Activated T-helper 17 cell treated with anti-CD3 and anti-CD28 coated beads, Interleukin-2, amount 50 U/mL, for 72 hours (primary cell): ENCODE measurements at places on chromosomes 4 and X.

DNA sequence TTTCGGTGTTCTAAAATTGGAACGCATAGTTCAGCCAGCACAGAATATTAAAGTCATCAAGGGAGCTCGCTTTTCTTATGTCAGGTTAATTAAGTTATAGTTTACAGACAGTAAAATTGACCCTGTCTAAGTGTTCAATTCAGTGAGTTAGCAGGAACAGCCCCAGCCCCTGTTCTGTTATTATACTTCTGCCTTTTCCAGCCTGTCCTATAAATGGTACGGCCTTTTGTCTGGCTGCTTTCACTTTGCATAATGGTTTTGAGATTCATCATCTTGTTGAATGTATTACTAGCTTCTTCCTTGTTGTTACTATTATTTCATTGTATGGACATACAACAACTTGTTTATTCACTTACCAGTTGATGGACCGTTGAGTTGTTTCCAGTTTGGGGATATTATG lies 9.5 kb downstream of the CXCL13 start:
- no peak for ATAC-seq
- peaks cover 9% of the 10 kb centered on the region for H3K4me1 ChIP-seq
- H3K27ac ChIP-seq: no peak overlapping the region

DNA sequence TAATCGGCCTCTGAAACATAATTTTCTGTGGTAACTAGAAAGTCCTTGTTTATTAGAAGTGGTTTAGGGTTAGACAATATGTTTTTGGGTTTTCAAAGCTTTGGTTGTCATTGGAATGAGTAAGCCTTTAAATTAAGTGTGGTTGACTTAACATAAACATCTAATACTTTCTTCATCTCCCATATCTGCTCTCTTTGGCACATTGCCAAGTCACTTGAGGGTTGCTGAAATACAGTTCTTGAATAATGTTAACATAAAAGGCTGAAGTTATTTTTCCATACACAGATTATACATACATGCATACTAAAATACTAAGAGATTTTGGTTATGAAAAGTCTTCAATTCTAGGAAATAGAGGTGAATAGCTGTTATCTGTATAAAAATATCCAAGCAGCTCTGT lies 241.7 kb upstream of the BMP3 start:
- peaks cover 7% of the 10 kb centered on the region for H3K4me1 ChIP-seq
- ATAC-seq: no peak
- no peaks in the 10 kb centered on the region for H3K27me3 ChIP-seq
- H3K36me3 ChIP-seq: no peaks in the 10 kb centered on the region
- H3K27ac ChIP-seq: no peak overlapping the region

- no peaks in the 10 kb centered on the region for H3K36me3 ChIP-seq
- no peak overlapping the region for H3K27ac ChIP-seq
- no peak overlapping the region for H3K4me3 ChIP-seq
- H3K4me1 ChIP-seq: no peaks in the 10 kb centered on the region
- H3K27me3 ChIP-seq: no peaks in the 10 kb centered on the region
- ATAC-seq: no peak
Measured at GRCh38 chr4:97845758-97846157, 297.5 kb downstream of the STPG2 start.

- ATAC-seq: no peak
- H3K4me3 ChIP-seq: no peak overlapping the region
- H3K27ac ChIP-seq: no peak overlapping the region
- no peaks in the 10 kb centered on the region for H3K27me3 ChIP-seq
- H3K4me1 ChIP-seq: no peaks in the 10 kb centered on the region
Measured at GRCh38 chrX:96846841-96847240, 36.9 kb upstream of the RPA4 start.

DNA sequence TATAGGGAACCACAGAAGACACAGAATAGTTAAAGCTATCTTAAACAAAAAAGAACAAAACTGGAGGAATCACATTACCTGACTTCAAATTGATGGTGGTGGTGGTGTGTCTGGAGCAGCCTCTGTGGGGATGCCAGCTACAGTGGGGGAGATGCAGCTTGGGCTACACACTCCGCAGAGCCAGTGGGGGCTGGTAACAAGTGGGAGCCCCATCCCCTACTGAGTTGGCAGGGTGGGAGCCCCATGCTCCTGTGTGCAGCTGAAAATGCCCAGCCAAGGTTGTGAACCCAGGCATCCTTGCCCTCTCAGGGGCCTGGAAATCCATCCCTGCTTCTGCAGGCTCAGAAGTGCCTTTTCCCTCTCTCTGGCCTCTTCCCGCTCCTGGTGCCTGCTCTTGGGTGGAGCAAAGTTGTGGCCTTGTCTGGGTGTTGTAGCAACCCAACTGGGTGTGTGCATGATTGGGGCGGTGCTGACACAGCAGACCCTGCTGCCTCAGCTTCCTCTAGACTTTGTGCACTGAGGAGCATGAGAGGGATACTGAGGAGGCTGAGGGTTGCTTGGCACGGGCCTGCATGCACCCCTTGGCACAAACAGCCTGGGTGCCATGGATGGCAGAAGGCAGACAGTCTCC lies 38.9 kb downstream of the SH3BGRL start:
- H3K4me3 ChIP-seq: no peak overlapping the region
- peaks cover 6% of the 10 kb centered on the region for H3K4me1 ChIP-seq
- no peaks in the 10 kb centered on the region for H3K27me3 ChIP-seq
- no peak for ATAC-seq
- H3K36me3 ChIP-seq: peaks cover 31% of the 10 kb centered on the region
- no peak overlapping the region for H3K27ac ChIP-seq

DNA sequence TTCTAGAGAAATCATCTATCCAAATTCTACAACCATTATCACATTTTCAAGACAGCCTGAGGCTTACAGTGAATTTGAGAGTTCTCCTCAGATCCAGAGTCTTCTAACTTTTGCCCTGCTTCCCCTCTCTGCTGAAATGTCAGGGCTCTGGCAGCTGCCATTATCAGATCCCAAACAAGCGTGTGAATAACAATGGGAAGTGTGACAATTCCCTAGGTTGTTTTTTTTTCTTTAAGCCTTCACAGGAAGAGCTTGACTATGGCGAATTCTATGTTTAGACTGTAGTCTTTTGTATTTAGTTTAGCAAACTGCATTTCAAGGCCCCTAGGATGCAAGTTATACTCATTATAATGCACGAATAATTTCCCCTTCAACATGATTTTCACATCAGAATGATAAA lies 61.3 kb upstream of the KDR start:
- peaks cover 20% of the 10 kb centered on the region for H3K27me3 ChIP-seq
- no peak overlapping the region for H3K27ac ChIP-seq
- H3K4me3 ChIP-seq: no peak overlapping the region
- no peaks in the 10 kb centered on the region for H3K4me1 ChIP-seq
- H3K36me3 ChIP-seq: no peaks in the 10 kb centered on the region
- no peak for ATAC-seq

DNA sequence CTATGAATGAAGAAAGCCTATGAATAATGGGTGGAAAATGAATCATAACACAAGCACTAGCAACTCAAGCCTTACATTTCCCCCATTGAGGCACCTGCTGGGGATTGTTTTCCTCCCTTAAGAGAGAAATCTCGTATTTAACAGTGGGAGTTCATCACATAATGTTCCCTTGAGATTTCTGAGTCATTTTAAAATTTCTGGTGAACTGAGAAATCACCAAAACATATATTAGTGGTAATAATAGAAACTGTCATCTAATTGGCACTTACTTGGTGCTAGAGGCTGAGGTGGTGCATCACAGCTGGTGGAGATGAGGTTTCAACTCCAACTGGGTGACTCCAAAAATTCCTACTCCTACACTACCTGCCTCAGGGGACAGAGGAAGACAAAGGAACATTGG lies 561.3 kb upstream of the LCORL start:
- H3K4me1 ChIP-seq: no peaks in the 10 kb centered on the region
- H3K27me3 ChIP-seq: peaks cover 41% of the 10 kb centered on the region
- ATAC-seq: no peak
- H3K27ac ChIP-seq: no peak overlapping the region

- H3K36me3 ChIP-seq: no peaks in the 10 kb centered on the region
- no peak overlapping the region for H3K4me3 ChIP-seq
- no peaks in the 10 kb centered on the region for H3K4me1 ChIP-seq
- ATAC-seq: no peak
- no peak overlapping the region for H3K27ac ChIP-seq
Measured at GRCh38 chrX:21715825-21716224, 42.1 kb downstream of the SMPX start.

- ATAC-seq: no peak
- H3K27ac ChIP-seq: no peak overlapping the region
- H3K4me3 ChIP-seq: no peak overlapping the region
Measured at GRCh38 chr4:172786039-172786792, 382.4 kb upstream of the GALNT7 start.

DNA sequence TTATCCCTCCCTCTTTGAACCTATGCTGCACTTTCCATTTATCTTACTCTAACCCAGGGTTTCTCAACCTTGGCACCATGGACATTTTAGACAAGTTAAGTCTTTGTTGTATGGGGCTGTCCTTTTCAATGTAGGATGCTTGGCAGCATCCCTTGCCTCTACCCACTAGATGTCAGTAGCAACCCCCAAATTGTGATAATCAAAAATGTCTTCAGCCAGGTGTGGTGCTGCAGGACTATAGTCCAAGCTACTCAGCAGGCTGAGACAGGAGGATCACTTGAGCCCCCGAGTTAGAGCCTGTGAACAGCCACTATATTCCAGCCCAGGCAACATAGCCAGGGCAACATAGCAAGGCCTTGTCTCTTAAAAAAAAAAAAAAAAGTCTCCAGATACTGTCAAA lies 7.0 kb downstream of the LRCH2 start:
- no peaks in the 10 kb centered on the region for H3K4me1 ChIP-seq
- ATAC-seq: no peak
- H3K36me3 ChIP-seq: no peaks in the 10 kb centered on the region
- H3K27me3 ChIP-seq: peaks cover 3% of the 10 kb centered on the region
- no peak overlapping the region for H3K27ac ChIP-seq

GRCh38 chr4:168131196-168131595 lies 38.9 kb downstream of the ANXA10 start:
- no peak for ATAC-seq
- H3K27me3 ChIP-seq: peaks cover 14% of the 10 kb centered on the region
- H3K27ac ChIP-seq: no peak overlapping the region
- no peaks in the 10 kb centered on the region for H3K36me3 ChIP-seq
- no peak overlapping the region for H3K4me3 ChIP-seq

DNA sequence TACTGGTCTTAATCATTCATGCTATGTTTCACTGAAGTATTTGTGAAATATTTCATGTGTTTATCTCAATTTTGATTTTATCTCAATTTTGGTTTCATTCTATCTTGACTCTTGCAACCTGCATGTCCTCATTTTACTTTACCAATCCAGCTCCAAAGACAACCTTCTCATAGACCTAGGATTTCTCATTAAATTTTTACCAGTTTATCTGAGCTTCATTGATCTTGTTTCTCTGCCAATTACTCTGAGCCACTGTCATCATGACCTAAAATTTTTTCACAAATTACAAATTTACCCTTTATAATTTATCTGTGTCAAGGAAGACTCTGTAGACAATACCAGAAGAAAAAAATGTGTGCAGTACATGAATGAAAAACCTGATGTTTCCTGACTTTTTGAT lies 18.6 kb upstream of the UGT2B17 start:
- H3K4me1 ChIP-seq: no peaks in the 10 kb centered on the region
- peaks cover 9% of the 10 kb centered on the region for H3K27me3 ChIP-seq
- no peak for ATAC-seq
- no peak overlapping the region for H3K27ac ChIP-seq
- no peak overlapping the region for H3K4me3 ChIP-seq

DNA sequence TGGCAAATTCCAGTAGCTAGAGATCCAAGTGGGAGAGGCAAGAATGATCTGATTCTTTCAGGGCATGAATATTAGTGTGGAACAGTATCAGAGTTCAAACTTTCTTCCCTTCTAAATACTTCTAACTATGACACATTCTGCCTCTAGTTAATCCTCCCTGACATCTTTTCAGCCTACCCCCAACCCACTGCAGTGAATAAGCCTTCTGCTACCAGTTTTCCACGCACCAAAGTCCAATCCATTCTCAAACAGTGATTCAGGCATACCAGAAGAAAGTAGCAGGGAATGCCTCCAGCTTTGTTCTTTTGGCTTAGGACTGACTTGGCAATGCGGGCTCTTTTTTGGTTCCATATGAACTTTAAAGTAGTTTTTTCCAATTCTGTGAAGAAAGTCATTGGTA lies 155.4 kb upstream of the FTHL17 start:
- H3K4me1 ChIP-seq: no peaks in the 10 kb centered on the region
- ATAC-seq: no peak
- no peak overlapping the region for H3K4me3 ChIP-seq
- H3K27ac ChIP-seq: no peak overlapping the region
- H3K27me3 ChIP-seq: no peaks in the 10 kb centered on the region

GRCh38 chr4:76830964-76831703 lies 66.8 kb downstream of the SOWAHB start:
- peaks cover 3% of the 10 kb centered on the region for H3K4me1 ChIP-seq
- no peak for ATAC-seq
- peaks cover 10% of the 10 kb centered on the region for H3K27me3 ChIP-seq
- H3K4me3 ChIP-seq: no peak overlapping the region
- no peak overlapping the region for H3K27ac ChIP-seq

GRCh38 chr4:2412534-2412884 lies 5.9 kb downstream of the ZFYVE28 start:
- peak overlapping the region; percentile 82 for H3K4me3 ChIP-seq
- no peaks in the 10 kb centered on the region for H3K27me3 ChIP-seq

GRCh38 chr4:96833831-96834230 lies 993.9 kb downstream of the PDHA2 start:
- no peaks in the 10 kb centered on the region for H3K27me3 ChIP-seq
- H3K27ac ChIP-seq: no peak overlapping the region
- H3K36me3 ChIP-seq: no peaks in the 10 kb centered on the region
- no peak overlapping the region for H3K4me3 ChIP-seq
- ATAC-seq: no peak
- H3K4me1 ChIP-seq: no peaks in the 10 kb centered on the region

GRCh38 chrX:50183891-50184290 lies 16.9 kb downstream of the AKAP4 start:
- no peak overlapping the region for H3K27ac ChIP-seq
- H3K4me1 ChIP-seq: no peaks in the 10 kb centered on the region
- no peak overlapping the region for H3K4me3 ChIP-seq
- no peaks in the 10 kb centered on the region for H3K27me3 ChIP-seq

DNA sequence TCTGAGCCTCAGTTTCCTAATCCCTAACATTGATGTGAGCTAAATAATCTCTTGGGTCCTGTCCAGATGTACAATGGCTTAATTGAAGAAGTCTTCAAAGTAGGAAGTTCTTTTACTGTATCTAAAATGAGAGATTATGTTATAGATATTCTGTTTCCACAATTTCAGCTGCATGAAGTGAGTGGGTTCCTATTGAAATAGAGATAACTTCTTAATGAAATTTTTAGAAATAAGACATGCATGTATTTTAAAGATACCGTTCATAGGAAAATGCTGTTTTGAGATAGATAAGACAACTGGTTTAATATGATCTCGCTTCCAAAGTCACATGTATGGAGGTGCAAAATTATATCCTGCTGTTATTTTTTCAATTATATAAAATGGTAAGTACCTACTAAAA lies 71.9 kb downstream of the CLDN22 start:
- H3K4me1 ChIP-seq: no peaks in the 10 kb centered on the region
- H3K27me3 ChIP-seq: no peaks in the 10 kb centered on the region
- no peak for ATAC-seq
- H3K4me3 ChIP-seq: no peak overlapping the region
- H3K36me3 ChIP-seq: no peaks in the 10 kb centered on the region

- ATAC-seq: no peak
- no peak overlapping the region for H3K4me3 ChIP-seq
- H3K27ac ChIP-seq: no peak overlapping the region
Measured at GRCh38 chr4:97300561-97300960, 842.7 kb downstream of the STPG2 start.

- no peaks in the 10 kb centered on the region for H3K27me3 ChIP-seq
- ATAC-seq: peak; percentile 67
- H3K4me3 ChIP-seq: peak overlapping the region; percentile 83
- H3K4me1 ChIP-seq: peaks cover 35% of the 10 kb centered on the region
- H3K27ac ChIP-seq: peak overlapping the region; percentile 99
Measured at GRCh38 chr4:184534511-184535391, 60.4 kb upstream of the IRF2 start.
